ENCODE measurements at places on chromosomes 5 and 9. TPM values are rescaled to one million over a fixed set of nuclear protein-coding genes. Genes with fewer than 3 reads are reported as not detected.

SH3RF2 gene
- 49.8 TPM for total RNA-seq

DNA sequence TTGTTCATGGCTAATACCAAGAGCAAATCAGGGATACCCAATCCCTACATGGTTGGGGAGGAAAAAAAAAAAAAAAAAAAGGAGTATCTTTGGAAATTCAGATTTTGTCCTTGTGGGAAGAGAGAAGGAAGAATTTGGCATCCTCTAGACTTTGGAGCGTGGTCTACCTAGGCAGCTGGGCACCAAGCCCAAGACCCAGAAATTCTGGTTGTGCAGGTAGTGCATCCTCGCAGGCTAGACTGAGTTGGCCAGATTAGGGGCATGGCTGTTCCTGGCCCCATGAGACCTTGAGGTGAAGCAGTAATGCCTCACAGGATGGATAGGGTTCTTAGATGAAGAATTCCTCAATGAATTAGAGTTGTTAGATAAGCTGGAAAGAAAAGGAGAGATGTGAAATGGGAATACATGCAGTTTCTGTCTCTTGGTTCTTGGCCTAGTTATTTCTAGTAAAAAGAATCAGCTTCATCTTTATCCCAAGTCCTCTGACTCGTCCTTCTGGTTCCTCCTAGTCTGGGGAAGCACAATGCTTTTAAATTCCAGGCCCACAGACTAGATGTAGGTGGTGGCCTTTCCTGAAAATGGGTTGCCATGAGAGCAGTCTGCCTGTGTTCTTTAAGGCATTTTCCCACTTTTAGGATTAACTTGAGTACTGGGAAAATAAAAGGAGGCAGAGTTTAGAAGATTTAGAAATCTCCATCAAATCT, 140.5 kb upstream of the RUSC2 start:
- peak; percentile 75 for ATAC-seq

DNA sequence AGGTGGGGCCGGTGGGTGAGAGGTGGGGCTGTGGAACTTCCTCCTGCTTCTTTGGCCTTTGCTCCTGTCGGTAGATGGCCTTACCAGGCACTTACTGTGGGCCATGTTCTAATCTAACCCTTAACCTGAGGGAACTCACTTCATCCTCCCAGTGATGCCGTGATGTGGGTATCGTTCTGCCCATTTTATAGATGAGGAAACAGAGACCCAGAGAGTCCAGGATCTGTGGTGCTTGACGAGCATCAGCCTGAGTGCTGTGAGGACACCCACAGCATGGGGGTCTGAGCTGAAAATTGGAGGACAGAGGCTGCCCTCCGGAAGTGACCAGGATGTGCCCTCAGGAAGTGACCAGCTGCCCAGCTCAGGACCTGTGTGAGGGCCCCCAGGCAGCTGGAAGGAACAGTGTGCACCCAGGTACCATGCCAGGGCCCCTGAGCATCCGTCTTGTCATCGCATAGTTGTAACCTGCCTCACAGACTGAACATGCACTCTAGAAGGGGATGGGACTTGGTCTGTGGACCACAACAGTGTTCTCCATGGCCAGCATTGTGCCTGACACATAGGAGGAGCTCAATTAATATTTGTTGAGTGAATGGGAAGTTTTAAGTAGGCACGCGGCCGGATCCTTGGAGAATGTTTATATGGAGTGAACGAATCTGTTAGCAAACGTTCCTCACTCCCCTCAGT, 8.5 kb downstream of the NEK6 start:
- ATAC-seq, result no peak

MAST4 gene
- 106 TPM for total RNA-seq

DNA sequence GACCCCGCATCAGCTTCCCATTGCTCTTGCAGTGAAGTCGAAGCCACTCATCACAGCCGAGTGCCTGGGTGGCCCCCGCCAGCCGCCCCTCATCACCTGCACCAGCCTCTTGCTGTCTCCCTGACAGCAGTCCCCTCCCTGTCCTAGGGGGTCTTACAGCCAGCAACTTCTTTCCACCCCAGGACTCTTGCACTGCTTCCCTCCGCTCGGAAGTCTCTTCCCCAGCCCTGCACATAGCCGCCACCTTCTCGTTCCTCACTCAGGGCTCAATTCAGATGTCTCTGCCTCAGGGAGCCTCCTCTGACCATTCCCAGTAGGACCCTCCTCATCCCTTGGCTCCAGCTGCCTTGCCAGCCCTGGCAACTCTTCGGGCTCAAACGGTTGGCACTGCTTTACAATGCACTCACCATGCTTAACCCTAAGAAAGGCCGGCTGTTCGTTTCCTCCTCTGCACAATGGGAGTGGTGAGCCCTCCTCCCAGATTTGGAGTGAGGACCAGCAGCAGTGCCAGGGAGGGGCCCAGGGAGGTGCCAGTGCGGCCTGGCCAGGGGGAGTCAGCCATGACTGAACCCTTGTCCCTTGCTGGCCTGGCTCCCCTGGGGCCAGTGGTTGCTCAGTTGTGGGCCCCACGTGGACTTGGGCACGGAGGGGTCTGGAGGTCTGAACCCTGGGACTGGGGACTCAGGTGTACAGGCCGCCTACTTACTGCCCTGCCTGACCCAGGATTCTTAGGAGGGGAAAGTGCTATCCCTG, 6.1 kb downstream of the TCF7 start:
- ATAC-seq, result no peak

C1QTNF3 gene
- 1.2 TPM for total RNA-seq

DNA sequence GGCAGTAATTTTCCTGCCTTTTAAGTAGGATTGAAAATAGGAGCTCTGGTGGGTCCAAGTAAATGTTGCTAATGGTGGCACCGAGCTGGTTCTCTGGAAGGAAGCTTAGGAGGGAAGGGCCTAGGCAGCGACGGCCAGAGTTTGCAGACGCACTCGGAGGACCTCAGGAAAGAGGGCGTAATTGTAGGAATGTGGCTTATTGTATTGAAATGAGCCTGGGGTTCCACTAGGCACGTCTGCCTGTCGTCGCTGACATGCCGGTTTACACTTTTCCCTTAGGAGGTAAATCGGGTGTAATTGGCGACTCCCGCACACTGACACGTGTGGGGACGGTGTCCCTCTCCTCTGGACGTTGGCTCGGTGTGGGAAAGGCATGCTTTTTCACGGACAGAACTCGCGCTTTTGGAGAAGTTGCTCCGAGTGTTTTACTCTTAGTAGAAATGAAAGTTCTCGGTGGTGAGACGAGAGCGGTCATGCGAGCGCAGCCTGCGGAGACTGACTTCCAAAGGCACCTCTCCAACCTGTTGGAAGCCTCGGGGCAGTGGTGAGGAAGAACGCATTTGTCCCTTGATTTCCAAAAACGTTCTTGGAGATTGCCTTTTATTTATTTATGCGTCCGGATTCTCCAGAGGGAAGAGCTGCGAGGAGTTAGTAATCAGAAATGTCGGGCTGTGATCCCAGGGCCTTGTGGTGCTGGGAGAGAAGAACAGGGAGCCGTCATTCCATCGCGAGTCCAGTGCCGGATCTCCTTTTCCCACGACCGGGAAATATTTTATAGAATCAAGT, 1.3 kb downstream of the NR4A3 start:
- no peak for ATAC-seq

DNA sequence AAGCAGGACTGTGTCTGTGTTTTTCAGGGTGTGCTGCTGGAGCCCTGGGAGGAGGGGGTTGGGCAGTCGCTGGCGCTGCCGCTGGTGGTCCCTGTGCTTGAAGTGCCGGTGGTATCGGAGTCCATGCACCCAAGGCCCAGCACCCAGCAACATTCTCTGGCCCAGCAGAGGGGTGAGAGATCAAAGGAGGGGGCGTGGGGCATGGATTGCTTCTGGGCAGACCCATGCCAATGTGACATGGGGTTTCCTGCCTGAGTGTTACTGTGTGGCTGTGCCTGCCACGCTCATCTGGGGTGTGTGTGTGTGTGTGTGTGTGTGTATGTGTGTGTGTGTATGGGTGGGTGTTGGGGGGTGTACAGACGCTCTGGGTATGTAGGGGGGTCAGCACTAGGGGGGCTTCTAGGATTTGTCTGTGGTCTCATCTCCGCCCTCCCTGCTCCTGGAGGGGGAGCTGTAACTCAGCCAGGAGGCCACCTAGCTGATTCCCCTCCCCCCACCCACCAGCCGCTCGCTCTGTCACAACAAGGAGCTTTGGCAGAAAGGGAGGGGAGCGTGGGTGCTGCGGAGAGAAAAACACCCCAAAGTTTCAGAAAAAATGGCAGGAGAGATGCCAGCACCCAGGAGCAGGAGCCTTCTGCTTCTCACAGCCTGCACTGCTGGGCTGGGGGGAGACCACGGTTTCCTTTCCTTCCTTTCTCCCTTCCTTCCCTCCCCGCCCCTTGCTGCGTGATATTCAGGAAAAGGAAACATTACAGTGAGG, 35.9 kb upstream of the HSPA9 start:
- no peak for ATAC-seq

DNA sequence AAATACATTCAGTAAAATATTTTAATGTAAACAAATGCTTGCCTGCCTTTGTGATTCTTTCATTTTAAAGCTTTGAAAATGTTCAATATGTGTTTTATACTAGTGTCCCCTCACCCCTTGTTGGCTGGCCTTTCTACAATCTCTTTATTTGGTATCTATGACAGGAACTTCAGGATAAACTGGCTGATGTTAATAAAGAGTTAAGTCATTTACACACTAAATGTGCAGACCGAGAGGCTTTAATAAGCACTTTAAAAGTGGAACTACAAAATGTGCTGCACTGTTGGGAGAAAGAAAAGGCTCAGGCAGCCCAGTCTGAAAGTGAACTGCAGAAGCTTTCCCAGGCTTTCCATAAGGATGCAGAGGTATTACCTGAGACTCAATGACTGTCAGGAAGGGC, 171.8 kb downstream of the CCDC171 start:
- ATAC-seq, result no peak

- ATAC-seq, result no peak
These were observed 188.9 kb upstream of the TNC start for GRCh38 chr9:115306865-115307264.

- ATAC-seq, result peak; percentile 83
These were observed 136.0 kb upstream of the EFNA5 start for GRCh38 chr5:107806705-107807104.

DNA sequence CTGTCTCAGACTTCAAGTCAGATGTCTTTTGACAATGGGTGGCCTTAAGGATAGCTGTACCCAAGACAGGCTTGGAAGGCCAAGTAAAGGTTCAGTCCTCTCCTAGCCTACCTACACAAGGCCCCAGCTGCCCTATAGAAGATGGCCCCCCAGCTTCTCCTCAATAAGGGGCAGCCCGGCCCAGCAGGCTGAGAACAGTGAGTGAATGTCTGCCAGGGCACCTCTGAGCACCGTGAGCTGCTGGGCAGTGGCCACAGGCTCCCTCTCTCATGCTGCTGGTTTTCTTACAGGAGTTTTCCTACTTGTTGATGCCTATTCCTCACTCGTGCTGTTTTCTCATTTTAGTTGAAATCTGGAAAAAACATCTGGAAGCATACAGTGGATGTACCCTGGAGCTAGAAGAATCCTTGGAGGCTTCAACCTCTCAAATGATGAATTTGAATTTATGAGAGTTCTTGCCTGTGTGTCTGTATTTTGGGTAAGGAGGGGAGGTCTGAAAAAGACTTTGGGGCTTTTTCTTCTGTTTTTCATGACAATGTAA, 40.1 kb downstream of the SECISBP2 start:
- no peak for ATAC-seq

DNA sequence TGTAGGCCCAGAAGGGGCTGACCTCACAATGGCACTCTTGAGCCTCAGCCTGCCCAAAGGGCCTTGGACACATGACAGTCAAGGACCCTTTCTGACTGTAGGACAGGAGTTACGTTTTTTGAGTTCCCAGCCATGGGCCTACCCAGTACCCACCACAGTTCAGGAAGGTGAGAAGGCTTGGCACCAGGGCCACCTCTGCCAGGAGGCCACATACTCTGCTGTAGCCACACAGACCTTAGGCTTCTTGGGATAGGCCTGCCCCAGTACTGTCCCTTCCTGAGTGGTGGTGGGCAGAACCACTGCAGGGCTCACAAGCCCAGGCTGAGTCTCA, 12.8 kb downstream of the PDLIM4 start:
- ATAC-seq, result no peak

GRCh38 chr5:1936413-1936812, 53.7 kb upstream of the IRX4 start:
- ATAC-seq, result peak; percentile 76

GRCh38 chr5:53219610-53220009, 110.1 kb upstream of the MOCS2 start:
- ATAC-seq, result no peak

GRCh38 chr5:431001-431710, 11.8 kb upstream of the EXOC3 start:
- peak; percentile 39 for ATAC-seq

DNA sequence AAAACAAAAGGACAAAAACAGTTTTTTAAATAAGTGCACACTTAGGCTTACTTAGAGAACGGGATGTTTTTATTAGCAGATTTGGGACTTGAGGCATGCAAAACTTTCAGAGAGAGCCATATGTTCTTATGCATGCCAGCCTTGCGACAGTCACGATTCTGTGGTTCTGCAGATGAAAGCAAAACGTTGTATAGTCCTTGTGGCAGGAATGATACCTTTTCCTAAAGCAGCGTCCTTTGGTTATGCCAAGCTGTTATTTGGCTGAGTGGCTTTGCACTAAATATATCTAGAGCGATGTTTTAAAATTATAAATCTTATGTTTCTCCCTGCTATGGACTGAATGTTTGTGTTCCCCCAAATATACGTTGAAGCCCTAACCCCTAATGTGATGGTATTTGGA, 152.0 kb downstream of the SH3GL2 start:
- ATAC-seq, result no peak

IFNK gene
- not detected for total RNA-seq

GRCh38 chr5:91928754-91929521, 545.8 kb upstream of the ARRDC3 start:
- no peak for ATAC-seq

DNA sequence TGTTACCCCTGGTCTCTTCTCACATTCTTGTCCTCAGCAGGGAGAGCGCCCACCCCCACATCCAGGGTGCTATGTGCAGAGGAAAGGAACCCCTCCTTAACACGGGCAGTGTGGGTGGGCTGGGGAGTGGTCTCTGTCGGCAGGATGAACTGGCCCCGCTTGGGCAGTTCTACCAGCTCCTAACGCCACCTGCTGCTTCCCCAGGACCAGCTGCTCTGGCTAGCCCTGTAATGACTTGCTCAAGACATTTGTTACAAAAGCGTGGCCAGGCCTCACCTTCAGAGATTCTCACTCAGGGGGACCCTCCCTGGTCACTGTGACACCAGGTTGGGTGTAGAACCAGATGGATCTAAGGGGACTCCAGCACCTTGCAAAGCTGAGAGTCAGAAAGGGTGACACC, 82.4 kb downstream of the HMCN2 start:
- ATAC-seq, result no peak

- no peak for ATAC-seq
These were observed 359.5 kb downstream of the DTWD2 start for GRCh38 chr5:118628660-118629354.

- no peak for ATAC-seq
These were observed 39.8 kb upstream of the COL5A1 start for GRCh38 chr9:134601764-134602163.

Data from esophagus mucosa (tissue), 1 donor.